ENCODE measurements at places on chromosomes 12 and 14. TPM values are rescaled to one million over a fixed set of nuclear protein-coding genes. Genes with fewer than 3 reads are reported as not detected.

SERPINA12 gene
- not detected for total RNA-seq

DNA sequence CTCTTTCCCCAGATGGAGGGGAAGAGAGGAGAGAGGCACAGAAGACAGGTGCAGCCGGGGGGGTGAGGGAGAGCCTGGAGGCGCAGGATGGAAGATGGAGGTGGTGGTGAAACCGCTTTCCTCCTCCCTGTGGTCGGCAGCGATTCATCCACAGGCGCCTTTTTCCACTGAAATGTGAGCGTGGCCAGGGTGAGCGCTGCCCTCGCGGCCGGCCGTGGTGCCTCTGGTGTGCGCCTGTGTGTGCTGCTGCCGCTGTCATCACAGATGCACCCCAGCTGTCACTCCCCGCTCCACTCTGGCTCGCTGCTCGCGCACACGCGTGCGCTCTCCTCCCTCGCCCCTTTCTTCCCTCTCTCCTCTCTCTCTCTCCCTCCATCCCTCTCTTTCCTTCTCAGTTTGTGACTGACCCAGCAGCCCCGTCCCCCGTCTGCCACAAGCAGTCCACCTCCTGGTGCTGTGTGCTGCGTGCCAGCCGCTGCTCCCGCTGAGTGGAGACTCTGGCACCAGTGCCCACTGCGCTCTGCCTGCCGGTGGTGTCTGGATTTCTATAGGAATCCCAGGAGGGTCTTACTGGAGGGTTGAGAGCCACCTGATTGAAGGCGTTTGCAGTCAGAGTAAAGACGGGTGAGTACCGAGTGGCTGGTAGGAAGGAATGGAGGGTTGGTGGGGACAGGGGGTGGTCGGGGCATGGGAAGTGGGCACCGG lies at the start of gene LRTM2:
Gene LRTM2 (plus strand): TSS at position 375 of the 705 bp plus-strand sequence. CDS start 7,584 bp downstream, outside the sequence.
- no peak for DNase-seq

GRCh38 chr14:99257673-99258221 lies 14.2 kb downstream of the BCL11B start:
- no peak for DNase-seq

DNA sequence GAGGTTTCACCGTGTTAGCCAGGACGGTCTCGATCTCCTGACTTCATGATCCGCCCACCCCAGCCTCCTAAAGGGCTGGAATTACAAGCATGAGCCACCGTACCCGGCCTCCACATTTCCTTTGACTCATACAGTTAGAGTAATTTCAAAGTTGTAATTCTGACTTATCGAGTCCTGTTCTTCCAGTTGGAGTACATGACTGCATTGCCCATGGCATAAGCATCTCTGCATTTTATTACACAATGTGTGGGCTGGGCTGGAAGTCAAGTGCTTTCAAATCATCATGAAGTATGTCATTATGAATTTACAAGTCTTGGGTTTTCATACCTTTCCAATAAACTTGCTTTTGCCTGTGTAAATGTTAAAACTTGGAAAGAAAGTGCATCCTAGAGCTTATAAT lies 1295.7 kb upstream of the FLRT2 start:
- DNase-seq: no peak

CEP170B gene
- total RNA-seq: 11.3 TPM

USP44 gene
- 10.4 TPM for total RNA-seq

Data from endothelial cell (in vitro differentiated cells).